ENCODE measurements at places on chromosomes 2 and 18.

- peak; percentile 36 for DNase-seq
Observed at GRCh38 chr2:189517847-189518535, 62.6 kb downstream of the SLC40A1 start.

DNA sequence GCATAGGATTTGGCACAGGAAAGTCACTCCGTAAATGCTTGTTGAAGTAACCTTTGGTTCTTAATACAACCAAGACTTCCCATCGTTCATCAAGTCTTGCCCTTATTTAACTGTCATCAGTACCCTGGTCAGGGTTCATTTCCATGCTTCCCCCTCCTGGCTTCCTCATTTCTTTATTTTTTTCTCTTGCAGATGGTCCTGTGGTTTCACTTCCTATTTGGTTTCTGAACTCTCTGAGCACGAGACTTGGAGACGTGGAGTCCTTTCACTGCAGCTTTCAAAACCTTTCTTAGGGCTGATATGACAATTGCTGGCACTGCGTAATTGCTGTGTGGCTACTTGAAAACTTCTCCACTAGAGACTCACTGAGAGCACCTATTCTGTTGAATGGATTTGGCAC is 59.9 kb upstream of the PID1 start:
- no peak for DNase-seq

- no peak for DNase-seq
Observed at GRCh38 chr2:85016446-85016845, 45.5 kb downstream of the KCMF1 start.

DNA sequence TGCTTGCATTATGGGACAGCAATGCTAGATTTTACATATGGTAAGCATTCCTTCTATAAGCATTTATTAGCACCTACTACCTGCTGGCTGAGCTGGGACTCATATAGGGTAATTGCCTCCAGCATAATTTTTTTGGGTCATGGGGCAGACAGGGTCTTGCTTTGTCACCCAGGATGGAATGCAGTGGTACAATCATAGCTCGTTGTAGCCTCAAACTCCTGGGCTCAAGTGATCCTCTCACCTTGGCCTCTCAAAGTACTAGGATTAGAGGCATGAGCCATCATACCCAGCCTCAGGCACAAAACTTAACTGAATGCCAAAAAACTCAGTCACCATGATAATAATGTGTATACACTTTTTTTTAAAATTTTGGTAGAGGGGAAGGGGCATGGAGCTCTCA is 35.3 kb downstream of the TMEM237 start:
- no peak for DNase-seq

DNA sequence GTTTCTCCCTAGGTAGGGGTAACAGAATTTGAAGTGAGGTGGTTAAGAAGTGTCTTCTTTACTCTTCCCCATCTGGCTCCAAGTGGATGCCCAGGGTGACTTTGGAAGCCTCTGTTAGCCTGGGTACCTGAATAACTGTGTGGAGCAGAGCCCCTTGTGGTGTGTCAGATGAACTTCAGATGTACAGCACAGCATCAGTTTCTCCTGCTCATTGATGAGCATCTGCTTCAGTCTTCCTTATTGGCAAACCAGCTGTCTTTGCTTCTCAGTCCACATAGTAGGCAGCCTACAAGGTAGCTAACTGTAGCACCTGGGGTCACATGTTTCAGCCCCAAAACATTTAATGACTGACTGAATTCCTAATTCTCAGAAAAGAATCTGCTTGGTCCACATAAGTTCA is 56.2 kb upstream of the ATP8B1 start:
- no peak for DNase-seq

Data from AG04450 (cell line).